ENCODE measurements at places on chromosomes 2 and 18.

GRCh38 chr2:84674586-84674985 is 158.3 kb downstream of the DNAH6 start:
- no peak for DNase-seq

- no peak for DNase-seq
Observed at GRCh38 chr2:103805746-103806145, 1043.9 kb downstream of the TMEM182 start.

- no peak for DNase-seq
Observed at GRCh38 chr2:6928452-6928851, 11.2 kb downstream of the RNF144A start.

DNA sequence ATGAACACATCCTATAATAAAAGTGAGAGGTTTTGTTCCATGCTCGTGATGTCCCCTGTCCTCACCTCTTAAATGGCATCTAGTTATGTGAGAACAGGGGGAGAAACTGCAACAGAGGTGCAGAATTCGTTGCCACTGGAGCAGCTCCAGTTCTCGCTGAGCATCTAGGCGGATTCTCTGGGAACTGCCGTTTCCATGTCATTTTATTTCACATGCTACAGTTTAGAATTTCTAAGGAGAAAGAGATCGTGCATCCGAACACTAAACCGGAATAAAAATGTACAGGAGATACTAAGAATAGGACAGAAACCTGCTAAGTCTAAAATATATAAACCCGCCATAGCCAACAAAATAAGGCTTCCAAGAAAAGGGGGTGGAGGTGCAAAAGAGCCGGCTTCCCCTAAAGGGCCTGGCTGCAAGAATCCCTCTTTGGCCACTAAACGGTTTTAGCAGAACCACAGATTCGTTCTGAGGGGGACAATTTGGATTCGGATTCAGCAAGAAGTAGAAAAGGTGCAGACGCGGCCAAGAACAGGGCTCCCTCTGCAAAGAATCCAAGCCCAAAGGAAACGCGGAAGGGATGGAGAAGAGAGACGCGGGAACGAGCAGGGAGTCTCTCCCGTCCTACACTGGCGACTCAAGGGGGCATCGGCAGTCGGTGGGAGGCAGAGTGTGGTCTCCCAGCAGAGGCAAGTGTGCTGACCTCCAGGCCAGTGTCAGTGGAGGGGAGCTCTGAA is 1.3 kb downstream of the TMEM163 start:
- no peak for DNase-seq

DNA sequence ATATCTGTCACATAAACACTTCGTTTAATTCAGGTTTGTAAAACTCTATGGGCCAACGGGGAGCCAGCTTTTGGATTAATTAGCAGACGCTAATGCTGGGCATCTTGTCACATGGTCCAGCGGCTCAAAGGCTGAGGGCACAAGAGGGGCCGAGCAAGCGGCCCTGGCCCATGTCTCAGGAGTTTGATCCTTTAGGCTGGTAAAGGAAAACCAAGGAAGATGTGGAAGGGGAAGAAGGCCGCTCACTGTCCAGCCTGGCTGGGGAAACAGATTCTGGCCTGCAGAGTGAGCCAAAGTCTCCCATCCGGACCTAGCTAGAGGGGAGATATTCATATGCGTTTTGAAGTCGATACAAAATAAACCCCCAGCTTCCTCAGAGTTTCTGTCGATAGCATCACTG is 248.6 kb upstream of the SIX2 start:
- DNase-seq: no peak

- no peak for DNase-seq
Observed at GRCh38 chr2:138846216-138846821, 66.1 kb upstream of the NXPH2 start.

GRCh38 chr2:108621087-108621559 is 86.9 kb downstream of the LIMS1 start:
- no peak for DNase-seq

GRCh38 chr2:226715347-226715990 is 84.2 kb downstream of the IRS1 start:
- no peak for DNase-seq

DNA sequence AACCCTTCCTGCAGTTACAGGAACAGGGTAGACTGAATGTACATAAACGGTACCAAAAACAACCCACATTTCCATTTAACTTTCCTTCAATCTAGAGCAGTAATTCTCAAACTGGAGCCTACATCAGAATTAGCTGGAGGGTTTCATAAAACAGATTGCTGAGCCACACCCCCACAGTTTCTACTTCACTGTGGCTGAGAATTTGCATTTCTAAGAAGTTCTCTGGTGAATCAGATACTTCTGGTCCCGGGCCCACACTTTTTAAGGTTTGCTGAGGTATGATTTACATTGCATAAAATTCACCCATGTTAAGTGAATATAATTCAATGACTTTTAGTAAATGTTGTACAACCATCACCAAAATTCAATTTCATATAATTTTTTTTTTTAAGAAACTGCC is 113.7 kb downstream of the SRBD1 start:
- peak; percentile 11 for DNase-seq

DNA sequence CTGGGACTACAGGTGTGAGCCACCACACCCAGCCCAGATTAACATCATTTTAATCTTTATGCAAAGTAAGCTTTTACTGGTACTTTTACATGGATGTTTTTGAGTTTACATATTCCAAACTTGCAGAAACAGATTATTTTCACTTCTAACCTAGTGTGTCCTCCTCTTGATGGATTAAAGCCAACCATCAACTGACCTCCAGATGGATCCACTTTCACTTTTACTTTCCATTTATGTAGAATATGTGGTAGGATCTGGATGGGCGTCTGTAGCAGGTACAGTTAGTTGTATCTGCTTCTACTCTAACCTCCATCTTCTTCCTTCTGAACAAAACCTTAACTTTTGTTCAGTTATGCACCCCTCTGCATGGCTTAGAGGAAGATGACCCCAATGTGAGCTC is 264.1 kb downstream of the CDH20 start:
- DNase-seq: no peak

- no peak for DNase-seq
Observed at GRCh38 chr2:32798829-32799228, 147.9 kb upstream of the LTBP1 start.

DNA sequence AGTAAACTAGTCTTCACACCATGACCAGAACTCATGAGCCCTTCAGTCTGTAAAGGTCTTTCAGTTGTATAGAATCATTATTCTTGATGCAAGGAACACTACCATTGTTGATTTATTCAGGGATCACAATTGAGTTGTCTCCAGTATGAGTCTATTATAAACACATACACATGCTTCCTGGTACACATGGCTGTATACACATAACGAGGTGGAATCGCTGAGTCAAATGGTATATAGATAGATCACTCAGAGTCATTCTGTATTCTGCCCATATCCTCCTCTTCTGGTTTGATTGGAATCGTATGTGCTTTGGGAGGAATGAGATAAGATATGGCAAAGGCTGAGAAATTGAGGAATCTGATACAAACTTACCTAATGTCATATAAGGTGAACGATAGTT is 216.0 kb downstream of the UBE2E3 start:
- no peak for DNase-seq

GRCh38 chr2:42223855-42224268 is 54.7 kb downstream of the EML4 start:
- DNase-seq: no peak

GRCh38 chr18:39039813-39040212 is 1474.2 kb upstream of the CELF4 start:
- no peak for DNase-seq

DNA sequence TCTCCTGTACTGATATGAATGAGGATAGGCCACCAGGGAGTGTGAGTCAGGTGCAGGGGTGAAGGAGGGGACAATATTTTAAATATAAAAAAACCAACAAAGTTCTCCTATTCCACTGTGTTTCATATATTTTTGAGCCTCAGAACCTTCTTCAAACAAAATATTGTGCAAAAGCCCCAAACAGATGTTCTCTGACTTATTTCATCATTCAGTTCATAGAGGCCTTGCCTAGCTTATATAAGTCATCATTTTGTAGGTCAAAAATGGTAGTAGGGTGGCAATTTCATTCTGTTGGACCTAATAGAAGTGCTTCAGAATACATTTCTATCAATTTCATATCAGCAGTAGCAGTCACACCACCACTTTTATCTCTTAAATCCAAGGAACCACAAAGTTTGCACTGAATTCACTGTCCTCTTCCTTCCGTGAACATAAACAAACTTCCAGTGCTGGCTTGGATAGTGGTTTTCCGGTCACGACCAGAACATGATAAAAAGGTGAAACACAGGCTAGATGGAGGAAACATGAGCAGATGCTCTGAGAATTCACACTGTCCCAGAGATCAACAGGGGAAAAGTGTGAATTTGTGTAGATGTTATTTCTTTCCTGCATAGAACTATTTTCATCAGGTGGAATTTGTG is 99.1 kb downstream of the EN1 start:
- DNase-seq: no peak

GRCh38 chr2:216860426-216861137 is 718 bp upstream of the TNP1 start:
- DNase-seq: no peak

GRCh38 chr2:32377928-32378327 is 21.1 kb downstream of the BIRC6 start:
- DNase-seq: no peak

GRCh38 chr2:29218071-29218470 is 102.9 kb downstream of the CLIP4 start:
- DNase-seq: no peak

GRCh38 chr2:202909394-202910192 is 1.9 kb downstream of the WDR12 start:
- DNase-seq: no peak

- no peak for DNase-seq
Observed at GRCh38 chr18:3538954-3539617, 89.1 kb downstream of the TGIF1 start.

GRCh38 chr2:96647681-96648080 is 5.1 kb downstream of the FER1L5 start:
- DNase-seq: no peak

- DNase-seq: no peak
Observed at GRCh38 chr18:55085557-55086285, 126.5 kb upstream of the CCDC68 start.

DNA sequence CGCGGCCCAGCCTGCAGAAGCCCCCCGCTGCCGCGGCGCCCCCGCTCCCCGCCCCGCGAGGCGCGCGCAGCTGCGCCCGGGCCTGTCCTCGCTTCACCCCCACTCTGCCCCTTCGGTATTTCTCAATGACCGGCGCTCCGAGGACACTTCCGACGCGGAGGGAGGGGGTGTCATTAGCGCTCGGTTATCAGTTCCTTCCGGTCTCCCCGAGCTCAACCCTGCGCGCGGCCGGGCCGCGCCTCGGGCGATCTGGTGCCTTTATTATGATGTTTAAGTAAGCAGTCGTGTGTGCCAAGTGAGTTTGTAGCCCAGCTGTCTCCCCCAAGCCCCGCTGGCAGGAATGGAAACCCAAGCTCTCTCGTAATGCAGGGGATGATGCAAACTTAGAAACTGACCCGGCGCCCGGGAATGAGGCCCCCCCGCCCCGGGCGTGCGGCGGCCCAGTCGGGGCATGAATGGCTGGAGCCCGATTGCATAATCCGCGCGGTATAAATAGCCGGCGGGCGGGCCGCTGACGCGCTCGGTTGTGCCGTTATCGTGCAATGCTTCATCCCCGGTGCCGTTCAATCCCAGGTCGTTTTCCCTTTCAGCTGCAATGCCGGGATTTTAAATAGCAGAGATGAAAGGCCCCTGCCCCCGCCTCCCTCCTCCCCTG is 3.9 kb upstream of the SPRED2 start:
- no peak for DNase-seq

- DNase-seq: no peak
Observed at GRCh38 chr2:101500860-101501259, 25.9 kb upstream of the RFX8 start.

DNA sequence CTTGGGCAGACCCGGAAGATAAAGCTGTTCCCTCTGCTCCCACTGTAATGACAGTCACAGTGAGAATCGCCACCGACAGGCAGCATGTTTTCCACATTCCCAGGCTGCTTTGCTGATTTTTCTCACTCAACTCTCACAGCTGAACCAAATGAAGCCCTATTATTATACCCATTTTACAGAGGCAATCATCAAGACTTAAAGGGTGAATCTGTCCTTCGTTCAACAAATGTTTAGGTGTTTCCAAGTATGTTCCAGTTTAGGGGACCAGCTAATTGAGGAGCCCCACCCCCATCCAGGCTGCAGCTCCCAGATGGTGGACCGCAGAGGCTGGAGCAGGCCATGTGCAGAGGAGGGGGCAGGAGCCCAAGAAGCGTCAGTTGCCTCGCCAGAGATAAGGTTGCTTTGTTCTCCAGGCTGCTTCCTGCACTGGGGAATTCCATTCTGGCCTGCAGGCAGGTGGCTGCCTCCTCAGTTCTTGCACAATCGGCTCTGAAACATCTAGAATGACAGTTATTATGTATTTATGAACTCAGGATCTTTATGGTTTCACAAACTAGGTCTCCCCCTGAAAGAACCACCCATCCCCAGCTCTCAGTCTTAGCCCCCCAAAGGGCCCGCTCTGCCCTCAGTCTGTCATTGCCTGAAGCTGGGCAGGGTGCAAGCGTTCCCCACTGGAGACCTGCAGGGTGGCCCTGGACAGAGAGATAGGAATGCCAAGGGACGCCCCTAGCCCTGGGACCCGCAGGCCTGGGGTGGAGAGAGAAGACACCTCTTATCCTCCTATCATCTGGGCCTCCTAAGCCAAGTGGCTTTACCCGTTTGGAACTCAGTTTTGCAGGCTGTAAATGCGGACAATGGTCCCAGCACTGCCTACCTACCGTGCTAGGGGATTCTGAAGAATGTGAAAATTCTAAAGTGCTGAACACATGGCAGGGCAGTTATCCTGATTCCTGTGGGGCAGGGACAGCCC is 49.1 kb upstream of the MYCN start:
- no peak for DNase-seq
